ENCODE measurements at places on chromosomes 2 and 18.

DNA sequence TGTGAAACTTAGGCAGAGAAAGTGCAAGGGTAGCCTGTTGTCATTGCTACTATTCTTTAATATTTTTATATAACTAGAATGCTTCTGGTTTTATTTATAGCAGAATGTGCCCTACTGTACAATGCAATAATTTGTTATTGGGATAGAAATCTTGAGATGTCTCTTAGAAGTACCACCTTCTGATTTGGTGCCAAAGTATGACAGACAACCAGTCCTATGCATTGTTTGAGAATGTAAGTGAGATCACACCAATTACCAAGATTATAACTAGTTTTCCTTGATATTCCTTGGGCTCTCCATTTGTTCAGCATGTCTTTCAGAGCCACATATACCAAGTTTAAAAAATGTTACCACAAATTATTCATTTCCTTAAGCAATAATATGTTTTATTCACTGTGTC is 399.7 kb downstream of the CPS1 start:
- DNase-seq = peak; percentile 25

DNA sequence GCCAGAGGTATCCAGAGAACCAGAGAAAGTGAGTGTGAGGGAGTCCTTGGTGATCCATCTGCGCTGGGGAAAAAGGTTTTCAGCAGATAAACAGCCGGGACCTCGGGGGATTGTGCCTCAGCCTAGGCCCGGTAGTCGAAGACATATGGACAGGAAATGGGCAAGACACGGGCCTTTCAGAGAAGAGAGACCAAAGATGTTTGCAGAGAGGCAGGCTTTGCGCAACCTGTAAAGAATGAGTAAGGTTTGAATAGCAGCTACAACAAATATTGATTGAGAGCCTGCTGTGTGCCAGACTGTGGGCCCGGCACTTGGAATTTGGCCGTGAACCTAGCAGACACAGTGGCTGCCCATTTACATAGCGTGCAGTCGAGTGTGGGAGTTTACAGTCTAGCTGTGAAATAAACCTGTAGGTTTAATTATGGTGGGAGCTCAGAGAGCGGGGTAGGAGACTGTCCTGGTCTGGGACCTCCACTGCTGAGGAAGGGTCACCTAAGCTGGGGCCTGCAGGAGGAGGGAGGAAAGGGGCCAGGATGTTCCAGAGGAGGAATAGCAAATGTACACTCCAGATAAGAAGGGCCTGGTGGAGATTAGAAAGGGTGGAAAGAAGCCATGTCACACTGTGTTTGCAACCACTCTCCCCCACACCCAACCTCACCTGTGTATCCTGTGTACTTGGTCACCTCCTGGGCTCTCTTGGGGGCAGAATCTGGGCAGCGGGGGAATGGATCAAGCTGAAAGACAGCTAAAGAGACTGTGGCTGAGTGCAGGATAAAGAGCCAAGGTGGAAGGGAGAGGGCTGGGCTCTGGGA is 3.0 kb downstream of the SH2D6 start:
- DNase-seq = peak; percentile 66

GRCh38 chr2:226017537-226017936 is 618.0 kb downstream of the NYAP2 start:
- DNase-seq = no peak

DNA sequence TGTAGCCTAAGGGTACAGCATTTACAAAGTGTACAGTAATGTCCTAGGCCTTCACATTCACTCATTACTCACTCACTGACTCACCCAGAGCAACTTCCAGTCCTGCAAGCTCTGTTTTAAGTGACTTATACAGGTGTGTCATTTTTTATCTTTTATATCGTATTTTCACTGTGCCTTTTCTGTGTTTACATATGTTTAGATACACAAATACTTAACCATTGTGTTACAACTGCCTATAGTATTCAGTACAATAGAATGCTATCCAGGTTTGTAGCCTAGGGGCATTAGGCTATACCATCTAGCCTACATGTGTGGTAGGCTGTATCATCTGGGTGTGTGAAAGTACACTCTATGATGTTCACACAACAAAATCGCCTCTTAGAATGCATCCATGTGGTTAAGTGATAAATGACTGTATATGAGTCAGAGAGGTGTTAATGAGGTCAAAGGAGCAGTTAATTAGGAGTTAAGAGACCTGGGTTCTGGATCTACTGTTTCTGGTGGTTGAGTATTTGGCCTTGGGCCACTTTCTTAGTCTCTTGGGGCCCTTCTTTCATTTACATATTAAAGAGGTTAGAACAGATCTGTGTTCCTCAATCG is 149.1 kb downstream of the GREB1L start:
- DNase-seq = peak; percentile 86

DNA sequence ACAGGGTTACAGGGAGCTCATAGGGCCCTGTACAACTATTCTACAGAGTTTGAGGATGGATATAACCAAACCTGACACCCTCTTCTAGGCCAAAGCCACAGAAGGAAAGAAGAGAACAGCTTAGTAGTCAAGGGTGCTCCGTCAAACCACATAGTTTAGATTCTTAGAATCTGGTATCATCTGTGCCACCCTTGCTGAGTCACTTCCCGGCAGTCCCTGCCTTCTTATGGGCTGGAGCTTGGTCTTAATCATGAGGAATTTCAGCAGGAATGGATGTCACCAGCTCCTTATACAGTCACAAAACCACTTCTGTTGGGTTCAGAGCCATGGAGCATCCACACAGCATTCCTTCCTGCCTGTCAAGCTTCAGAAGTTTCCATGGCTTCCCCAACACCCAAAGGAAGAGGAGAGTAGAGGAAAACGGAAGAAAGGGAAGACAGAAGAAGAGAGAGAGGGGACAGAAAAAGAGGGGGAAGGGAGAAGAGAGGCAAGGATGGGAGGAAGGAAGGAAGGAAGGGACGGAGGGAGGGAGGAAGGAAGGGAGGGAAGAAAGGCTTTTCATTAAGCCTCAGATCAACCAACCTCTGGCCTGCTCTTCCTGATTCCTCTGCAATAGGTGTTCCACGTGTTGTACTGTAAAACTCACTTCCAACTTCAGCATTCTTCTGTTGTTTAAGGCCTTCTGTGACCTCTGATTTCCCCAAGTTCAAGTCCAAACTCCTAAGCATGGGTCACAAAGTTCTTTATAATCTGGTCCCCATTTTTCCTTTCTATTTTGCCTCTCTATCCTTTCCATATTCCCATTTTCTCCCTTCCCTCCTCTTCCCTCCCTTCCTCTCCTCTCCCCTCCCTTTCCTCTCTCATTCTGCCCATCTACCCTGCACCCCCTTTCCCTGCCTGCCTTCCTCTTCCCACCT is 246.1 kb upstream of the TNP1 start:
- peak; percentile 97 for DNase-seq

- DNase-seq = no peak
These were observed 26.6 kb downstream of the METTL8 start for GRCh38 chr2:171407030-171407675.

DNA sequence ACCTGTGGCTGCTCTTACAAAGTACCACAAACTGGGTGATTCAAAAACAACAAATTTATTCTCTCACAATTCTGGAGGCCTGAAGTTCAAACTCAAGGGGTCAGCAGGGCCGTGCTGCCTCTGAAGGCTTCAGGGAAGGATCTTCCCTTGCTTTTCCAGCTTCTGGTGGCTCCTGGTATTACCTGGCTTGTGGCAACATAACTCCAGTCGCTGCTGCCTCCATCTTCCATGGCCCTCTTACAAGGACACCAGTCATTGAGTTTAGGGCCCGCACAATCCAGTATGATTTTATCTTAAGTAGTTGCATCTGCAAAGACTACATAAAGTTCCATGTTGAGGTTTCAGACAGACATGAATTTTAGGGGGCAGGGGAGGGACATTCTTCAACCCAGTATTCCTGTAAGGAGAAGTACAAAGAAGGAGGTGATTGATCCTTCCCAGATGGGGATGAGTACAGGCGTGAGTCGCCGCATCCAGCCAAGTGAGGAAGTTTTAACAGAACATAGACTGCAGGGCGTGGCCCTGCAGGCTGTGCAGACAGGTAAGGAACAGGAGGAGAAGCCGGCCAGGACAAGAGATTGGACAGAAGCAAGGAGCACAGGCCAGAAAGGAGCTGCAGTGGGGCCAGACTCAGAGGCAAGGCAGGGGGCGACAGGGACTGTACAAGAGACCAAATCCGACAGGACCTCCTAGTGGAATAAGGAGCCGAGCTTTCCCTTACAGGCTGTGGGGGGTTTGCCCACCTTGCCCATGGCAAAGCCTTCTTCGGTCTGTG is 44.4 kb upstream of the BZW1 start:
- DNase-seq = no peak

GRCh38 chr2:68214381-68214780 is 38.0 kb downstream of the PPP3R1 start:
- no peak for DNase-seq

GRCh38 chr2:85393836-85394235 is 16.3 kb downstream of the CAPG start:
- DNase-seq = no peak

- DNase-seq = no peak
These were observed 605 bp downstream of the C2orf68 start for GRCh38 chr2:85611217-85611704.

DNA sequence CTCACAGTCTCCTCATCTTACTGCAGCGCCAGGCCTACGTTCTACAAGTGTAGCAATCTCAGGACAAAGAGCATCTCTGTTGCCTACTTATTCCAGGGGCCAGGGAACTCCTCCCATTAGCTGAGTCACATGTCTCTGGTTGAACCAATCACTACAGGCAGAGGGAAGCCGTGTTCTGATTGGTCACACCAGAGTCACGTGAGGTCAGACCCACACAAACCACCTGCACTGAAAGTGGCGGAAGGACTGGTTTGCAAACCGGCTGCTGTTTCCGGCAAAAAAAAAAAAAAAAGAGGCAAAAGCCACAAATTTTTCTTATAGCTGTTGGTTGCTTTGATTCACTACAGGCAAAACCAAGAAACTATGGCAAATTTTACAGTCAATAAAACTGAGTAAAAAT is 21.9 kb upstream of the USP14 start:
- DNase-seq = peak; percentile 47

- peak; percentile 67 for DNase-seq
These were observed 185.0 kb upstream of the SMIM21 start for GRCh38 chr18:75612456-75612855.

DNA sequence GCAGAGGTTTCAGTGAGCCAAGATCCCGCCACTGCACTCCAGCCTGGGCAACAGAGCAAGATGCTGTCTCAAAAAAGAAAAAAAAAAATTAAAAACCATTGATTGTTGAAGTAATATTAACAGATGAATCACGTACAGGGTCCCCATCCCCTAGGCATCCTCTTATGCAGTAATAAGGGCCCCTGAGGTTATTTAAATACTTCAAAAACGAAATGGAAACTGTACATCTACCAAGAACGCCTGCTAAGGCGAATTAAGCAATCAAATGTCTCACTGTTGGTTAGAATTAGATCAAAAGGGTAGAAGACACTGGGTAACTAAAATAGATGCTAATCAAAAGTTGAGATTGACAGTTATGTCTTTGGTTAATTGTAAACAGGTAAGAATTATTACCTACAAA is 7.5 kb downstream of the TRABD2A start:
- no peak for DNase-seq

- no peak for DNase-seq
These were observed 28.1 kb downstream of the COL4A3 start for GRCh38 chr2:227192491-227192890.

DNA sequence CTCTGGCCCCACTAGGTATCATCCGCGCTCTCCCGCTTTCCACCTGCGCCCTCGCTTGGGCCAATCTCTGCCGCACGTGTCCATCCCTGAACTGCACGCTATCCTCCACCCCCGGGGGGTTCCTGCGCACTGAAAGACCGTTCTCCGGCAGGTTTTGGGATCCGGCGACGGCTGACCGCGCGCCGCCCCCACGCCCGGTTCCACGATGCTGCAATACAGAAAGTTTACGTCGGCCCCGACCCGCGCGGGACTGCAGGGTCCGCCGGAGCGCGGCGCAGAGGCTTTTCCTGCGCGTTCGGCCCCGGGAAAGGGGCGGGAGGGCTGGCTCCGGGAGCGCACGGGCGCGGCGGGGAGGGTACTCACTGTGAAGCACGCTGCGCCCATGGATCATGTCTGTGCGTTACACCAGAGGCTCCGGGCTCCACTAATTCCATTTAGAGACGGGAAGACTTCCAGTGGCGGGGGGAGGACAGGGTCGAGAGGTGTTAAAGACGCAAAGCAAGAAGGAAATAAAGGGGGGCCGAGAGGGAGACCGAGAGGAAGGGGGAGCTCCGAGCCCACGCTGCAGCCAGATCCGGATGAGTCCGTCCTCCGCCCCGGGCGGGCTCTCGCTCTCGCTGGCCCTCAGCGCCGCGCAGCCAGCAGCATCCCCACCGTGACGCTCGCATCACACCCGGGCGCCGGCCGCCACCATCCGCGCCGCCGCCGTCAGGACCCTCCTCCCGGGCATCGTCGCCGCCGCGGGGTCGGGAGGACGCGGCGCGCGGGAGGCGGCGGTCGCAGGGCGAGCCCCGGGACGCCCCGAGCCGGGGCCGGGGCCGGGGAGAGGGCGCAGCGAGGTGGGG is 664 bp downstream of the NETO1 start:
- DNase-seq = no peak

DNA sequence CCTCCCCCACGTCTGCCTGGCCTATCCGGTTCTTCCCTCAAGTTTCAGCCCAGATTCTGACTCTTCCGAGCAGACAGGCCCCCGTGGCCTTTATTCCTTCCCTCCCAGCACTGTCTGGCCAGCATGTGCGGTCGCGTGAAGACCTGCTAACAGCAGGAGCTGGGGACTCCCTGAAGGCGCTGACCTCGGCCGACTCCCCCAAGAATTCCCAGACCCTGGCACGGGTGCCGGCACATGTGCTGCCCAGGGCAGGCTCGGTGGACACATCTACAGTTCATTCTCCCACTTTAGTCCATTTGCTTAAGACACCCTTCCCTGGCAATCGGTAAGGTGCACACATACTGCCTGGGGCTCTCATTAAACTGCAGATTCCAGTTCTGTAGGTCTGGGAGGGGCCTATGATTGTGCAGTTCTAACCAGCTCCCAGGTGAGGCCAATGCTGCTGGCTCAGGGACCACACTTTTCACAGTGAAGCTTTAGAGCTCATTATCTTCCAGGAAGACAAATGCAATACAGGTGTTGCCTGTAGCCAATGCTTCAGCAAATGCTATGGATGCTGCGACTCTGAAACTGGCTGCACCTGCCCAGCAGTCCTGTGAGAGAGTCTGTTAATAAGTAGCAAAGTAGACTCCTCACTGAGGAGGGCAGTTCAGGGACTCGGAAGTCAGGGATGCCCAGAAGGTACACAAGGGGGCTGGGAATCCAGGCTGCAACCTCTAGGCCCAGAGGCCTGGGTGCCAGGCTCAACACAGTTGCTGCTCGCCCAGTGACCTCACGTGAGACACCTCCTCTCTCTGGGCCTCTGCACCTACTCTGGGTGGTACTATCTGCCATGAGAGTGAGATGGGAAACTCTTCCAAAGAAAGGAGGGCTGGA is 45.4 kb upstream of the TAF1B start:
- no peak for DNase-seq

DNA sequence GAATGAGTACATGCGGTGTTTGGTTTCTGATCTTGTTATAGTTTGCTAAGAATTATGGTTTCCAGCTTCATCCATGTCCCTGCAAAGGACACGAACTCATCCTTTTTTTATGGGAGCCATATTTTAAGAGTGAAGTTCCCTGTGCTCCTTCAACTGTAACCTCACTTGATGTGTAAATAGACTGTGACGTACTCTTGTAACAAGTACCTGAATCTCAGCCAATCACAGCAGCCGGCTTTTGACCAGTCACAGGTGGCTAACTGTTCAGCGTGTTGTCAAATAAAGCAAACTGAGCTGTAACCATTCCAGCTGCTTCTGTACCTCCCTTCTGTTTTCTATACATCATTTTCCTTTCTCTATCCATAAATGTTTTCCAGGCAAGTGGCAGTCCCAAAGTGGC is 774.3 kb upstream of the HS6ST1 start:
- DNase-seq = no peak

GRCh38 chr2:19035238-19035637 is 323.2 kb downstream of the OSR1 start:
- no peak for DNase-seq

- no peak for DNase-seq
These were observed 820 bp downstream of the MTCL1 start for GRCh38 chr18:8705961-8706790.

All from HT1080 (cell line).